Pons (tissue), 1 donor: ENCODE measurements at places on chromosomes 16 and 17.

DNA sequence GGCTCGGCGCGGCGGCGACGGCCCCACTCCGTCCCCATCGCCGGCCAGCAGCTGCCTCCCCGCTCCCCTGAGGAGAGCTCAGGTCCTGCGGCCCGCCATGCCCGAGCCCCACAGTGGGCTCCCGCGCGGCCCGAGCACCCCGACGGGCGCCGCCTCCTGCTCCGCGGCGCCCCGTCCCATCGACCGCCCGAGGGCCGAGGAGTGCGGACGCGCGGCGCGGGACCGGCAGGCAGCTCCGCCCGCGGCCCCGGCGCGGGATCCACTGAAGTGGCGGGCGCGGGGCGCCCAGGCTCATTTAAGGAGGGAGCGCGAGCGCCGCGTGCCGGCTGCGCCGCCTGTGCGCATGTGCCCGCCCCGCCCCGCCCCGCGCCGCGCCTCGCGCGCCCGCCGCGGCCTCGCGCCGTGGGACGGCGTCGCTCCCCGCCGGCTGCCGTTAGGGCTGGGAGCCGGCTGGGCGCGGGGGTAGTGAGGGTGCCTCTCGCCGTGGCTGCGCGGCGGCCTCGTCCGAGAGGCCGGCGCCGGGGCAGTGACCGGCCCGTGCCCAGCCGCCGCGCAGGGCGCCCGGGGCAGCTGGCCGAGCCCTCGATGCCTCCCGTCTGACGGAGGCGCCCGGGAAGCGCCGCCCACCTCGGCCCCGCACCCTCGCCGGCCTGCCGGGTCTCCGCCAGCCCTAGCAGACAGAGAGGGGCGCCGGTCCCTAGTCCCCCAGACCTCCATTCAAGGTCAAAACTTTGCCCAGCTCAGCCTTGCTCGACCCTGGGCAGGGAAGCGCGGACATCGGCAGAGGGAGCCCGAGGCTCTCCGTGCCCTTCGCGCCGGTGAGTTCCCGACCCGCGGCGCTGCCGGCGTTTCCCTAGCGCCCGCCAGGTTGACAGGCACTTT is at the start of gene NETO2:
Gene NETO2 (minus strand): TSS at position 269 of the 882 bp plus-strand sequence. CDS start 333 bp downstream, outside the sequence.
- peak; percentile 37 for DNase-seq

DNA sequence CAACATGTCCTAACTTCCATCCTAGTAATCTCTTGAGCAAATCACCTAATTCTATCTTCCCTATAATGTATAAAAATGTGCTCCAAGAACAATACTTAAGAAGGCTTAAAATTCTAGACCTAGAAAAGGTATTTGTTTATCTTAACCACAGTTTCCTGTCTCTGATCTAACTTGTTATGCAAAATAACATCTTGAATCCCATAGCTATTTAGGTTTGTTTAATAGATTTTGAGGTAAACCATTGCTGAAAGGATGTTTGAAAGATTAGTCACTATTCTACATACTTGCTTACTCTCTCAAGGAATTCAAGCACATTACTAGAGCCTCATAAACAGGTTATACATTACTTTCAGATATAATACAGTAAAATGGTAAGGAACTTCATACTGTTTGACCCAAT is 13.0 kb downstream of the CA10 start:
- no peak for DNase-seq

GRCh38 chr16:69330286-69331109 is at the start of gene PDF:
Gene PDF, minus strand, starts transcription at chr16:69330588. Its CDS starts 18 bp downstream, at chr16:69330570.
- peak; percentile 91 for DNase-seq

DNA sequence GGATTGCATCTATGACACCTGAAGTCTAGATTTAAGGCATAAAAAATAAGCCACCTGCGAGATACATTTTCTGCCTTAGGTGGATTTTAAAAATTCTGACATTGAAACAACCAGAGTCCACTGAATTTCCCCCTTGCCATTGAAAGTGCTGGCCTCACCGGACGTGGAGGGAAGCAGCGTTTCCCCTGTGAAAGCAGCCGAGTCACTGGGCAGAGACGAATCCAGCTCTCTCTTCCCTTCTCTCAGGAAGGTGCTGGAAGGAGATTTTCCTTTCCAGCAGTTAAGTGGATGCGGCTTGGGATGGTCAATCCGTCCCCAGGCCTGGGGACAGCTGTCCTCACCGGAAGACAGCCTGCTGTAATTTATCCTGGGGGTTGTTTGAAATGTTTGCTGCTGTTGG is 270.9 kb upstream of the FOXF1 start:
- DNase-seq, result no peak

DNA sequence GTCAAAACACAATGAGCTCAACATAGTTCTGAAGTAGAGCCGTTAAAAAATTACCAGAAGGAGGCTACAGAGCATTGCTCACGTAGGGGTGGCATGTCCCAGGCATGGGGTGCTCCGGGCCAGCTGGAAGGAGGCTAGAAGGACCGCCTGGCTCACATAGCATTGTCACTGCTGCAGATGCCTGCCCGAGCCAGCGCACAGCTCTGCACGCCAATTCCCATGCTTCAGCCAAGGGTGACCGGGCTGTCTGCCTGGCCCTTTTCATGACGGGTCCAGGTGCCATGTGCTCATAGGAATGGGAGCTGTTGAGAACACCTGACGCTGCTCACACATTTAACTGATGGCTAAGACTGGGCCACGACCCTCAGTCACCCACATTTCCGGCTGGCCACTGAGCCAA is 228.9 kb upstream of the FOXF1 start:
- no peak for DNase-seq

- DNase-seq, result no peak
Measured at GRCh38 chr17:57521606-57522005, 223.5 kb downstream of the CCDC182 start.

- DNase-seq, result no peak
Measured at GRCh38 chr16:8899709-8900317, 17.7 kb downstream of the LITAFD start.

GRCh38 chr17:81422776-81423697 is 27.8 kb downstream of the BAHCC1 start:
- no peak for DNase-seq

- DNase-seq, result no peak
Measured at GRCh38 chr16:86277221-86277620, 233.1 kb upstream of the FOXF1 start.
